ENCODE measurements at places on chromosomes 2 and 18. TPM values are rescaled to one million over a fixed set of nuclear protein-coding genes. Genes with fewer than 3 reads are reported as not detected.

GRCh38 chr2:46976556-46977279 is 61.1 kb upstream of the MCFD2 start:
- DNase-seq = no peak

DNA sequence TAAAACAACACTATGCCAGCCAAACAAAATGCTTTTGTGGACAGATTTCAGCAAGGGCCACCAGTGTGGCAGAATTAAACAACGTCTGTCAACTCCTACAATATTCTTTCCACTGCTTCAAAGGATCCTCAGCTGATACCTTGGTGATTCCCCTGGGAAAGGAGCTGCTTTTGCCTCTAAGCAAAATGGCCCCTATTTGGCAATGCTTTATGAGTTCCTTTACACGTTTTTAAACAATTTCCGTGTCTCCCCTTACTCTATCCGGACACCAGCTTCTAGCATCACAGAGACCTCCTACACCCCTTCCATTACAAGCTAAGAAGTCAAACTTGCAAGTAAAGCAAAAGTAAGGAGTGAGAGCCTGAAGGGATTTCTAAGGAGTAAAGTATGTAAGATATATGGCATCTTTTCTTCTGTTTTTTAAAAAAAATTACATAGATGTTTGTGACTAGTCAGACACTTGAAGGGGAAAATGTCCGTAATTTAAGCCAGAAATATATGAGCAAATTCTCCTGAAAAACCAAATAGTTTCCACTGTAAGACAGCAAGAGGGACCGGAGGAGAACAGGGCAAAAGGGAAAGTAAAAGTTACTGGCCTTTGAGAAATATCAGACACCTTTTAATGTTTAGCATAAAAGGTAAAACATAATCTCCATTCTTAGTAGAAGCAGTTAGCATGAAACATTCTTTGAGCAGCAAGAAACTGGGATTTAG is 1.9 kb downstream of the SOS1 start:
- DNase-seq = no peak

- no peak for DNase-seq
These were observed 17.0 kb upstream of the TTN start for GRCh38 chr2:178824181-178824580.

The ADRA2B gene
- total RNA-seq = 0.21 TPM

The BOLL gene
- not detected for total RNA-seq

The TANC1 gene
- 0.63 TPM for total RNA-seq

All from activated CD4-positive, alpha-beta memory T cell treated with anti-CD3 and anti-CD28 coated beads for 36 hours (primary cell).